ENCODE measurements at places on chromosomes 12 and 14.
A peak's percentile ranks its signal among the peaks of the same experiment; 100 is the strongest.

DNA sequence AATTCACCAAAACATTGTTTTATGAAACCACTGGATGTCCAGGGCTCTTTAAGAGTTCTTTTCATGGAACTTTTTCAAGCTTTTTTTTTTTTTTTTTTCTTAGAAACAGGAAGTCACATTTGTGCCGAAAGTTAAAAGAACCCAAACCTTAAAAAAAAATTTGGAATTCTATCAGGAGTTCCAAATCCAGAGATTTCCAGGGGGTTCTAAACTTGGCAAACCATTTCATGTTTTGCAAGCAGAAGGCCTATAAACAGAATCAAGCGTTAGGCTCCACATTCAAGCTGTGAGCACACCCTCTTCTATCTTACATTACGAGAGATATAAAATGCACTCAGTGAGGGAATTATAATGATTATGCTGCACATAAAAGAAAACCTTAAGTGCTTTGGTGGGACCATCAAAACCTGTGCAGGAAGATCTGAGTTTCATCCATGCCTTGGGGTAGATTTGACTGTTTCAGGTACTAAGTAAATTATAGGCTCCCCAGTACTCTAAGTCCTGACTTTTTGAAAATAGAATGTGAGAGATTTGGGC, 154.8 kb upstream of the FAR2 start:
- DNase-seq: no peak

DNA sequence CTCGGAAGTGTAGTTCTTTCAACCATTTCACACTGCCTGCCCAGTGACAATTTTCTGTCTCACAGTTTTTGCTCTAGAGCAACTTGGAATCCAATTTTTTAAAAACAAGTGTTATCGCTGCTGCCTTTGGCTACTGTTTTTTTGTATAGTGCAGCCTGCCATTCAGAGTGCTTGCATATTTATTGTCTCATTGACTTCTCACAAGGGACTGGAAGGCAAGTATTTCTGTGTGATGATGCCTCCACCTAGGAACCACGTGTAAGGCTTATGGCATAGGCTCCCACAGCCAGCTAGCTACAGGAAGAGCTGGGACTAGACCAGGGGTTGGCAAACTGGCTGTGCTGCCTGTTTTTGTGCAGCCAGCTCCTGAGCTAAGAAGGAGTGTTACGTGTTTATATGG, 903 bp downstream of the PARPBP start:
- DNase-seq: peak; percentile 13

DNA sequence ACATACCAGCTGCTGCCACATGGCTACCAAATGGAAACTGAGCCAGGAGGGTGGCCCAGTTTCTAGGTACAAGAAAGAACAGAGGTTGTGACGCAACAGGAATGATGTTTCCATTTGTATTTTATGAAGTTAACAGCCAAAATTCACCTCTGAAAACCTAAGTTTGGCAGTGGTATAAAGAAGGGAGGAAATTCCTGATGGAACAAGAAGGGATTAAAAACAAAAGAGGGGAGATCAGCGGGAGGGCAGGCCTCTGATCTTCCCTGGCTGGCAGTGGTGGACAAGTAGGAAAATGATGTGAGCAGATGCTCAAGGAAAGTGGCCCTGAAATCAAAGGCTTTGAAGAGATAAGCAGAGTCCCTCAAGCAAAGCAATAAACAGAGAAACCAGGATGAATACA, 47.3 kb upstream of the BCL2L14 start:
- no peak for DNase-seq

- no peak for DNase-seq
Observed at GRCh38 chr12:6165395-6165794, 34.8 kb upstream of the CD9 start.
